Fibroblast of skin of right quadriceps (primary cell): ENCODE measurements at places on chromosomes 4 and X.
A peak's percentile ranks its signal among the peaks of the same experiment; 100 is the strongest.

- DNase-seq = no peak
Observed at GRCh38 chrX:68432648-68433047, 647 bp downstream of the OPHN1 start.

DNA sequence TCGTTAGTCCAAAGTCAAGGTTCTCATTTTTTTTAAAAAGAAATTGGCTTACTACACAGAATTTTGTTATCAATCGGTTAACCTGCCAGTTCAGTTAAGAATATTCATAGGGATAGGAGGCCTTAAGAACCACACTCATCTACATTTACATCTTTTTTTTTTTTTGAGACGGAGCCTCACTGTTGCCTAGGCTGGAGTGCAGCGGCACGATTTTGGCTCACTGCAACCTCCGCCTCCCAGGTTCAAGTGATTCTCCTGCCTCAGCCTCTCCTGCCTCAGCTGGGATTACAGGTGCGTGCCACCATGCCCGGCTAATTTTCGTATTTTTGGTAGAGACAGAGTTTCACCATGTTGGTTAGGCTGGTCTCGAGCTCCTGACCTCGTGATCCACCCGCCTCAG lies 33.7 kb downstream of the ABCE1 start:
- DNase-seq = no peak

GRCh38 chr4:138919094-138919936 lies 96.3 kb upstream of the NOCT start:
- peak; percentile 75 for DNase-seq

DNA sequence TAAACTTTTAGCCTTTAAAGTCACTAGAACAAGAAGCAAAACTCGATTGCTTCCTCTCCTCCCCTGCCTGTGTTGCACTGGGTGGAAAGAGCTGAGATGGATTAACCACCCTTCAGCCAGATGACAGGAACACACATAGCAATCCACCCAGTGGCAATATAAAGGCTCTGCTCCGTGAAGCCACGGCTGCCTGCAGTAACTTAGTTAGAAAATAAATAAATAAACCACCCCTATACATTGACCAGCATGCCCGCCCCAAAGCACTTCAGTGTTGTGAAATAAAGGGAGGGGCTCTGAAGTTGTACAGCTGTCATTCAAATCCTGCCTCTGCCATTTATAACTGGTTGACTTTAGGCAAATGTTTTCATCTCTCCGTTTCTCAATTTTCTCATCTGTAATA lies 217.1 kb upstream of the LDB2 start:
- no peak for DNase-seq

- DNase-seq = no peak
Observed at GRCh38 chrX:103423955-103424638, 47.8 kb downstream of the BEX3 start.

DNA sequence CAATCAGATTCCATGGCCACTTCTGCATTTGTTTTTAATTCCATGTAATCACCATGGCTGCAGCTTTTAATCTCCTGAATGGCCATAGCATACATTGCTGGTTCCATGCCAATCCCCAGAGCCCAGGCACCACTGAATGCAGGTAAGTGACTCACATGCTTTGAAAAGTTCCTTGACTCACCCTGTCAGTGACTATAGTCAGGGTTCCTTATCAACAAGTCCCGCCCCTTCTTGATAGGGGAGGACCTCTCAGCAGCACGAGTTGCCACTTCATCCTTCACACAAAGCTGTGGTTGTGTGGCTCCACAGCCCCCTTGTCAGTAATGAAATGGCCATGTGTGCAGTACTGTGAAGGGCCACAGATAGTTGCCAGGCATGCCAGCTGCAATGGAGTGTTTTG lies 516.6 kb downstream of the PPARGC1A start:
- DNase-seq = peak; percentile 32

GRCh38 chrX:56554870-56555269 lies 8.6 kb upstream of the UBQLN2 start:
- no peak for DNase-seq

GRCh38 chr4:67549123-67549522 lies 3.8 kb upstream of the CENPC start:
- DNase-seq = no peak

DNA sequence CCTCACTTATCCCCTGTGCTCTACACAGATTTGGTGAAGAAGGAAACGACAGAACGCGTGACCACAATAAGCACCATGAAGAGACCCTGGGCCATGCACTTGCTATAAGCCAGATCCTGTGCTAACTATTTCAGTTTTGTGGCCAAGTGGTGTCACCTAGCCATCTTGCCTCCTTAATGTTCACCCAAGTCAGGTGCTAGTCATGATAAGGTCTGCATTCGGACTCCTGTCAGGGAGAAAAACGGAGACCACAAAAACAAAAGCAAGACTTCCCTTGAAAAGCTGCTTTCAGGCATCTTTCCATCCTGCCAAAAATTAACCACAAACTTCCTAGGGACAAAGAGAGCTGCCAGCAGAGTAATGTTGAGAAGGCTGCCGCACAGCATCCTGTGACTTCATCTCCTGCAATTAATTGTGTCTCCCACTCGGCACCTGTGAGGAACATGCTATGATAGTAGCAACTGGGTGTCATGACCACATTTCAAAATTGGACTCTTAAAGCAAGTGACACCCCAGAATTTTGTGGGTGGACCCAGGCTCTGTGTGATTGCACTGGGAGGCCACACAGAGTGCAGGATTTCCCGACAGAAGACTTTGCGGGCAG lies 8.8 kb upstream of the IDS start:
- peak; percentile 17 for DNase-seq

DNA sequence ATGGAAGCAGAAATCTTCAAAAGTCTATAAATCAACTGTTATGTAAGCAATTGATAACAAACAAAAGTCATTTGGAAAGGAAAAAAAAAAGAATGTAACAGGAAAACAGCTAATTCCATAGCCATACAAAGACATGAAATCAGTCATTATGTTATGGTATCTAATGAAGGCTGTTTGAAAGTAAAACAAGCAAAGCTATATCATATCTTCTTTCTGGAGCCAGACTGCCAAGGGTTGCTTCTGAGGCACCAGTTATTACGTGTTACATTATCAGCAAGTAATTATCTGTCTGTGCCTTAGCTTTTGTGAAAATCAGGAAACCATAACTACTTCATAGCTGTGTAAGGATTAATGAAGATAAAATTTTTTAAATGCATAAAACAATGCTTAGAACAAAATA lies 480.2 kb downstream of the FAT4 start:
- DNase-seq = no peak

GRCh38 chr4:112807083-112807482 lies 170.1 kb downstream of the LARP7 start:
- no peak for DNase-seq

DNA sequence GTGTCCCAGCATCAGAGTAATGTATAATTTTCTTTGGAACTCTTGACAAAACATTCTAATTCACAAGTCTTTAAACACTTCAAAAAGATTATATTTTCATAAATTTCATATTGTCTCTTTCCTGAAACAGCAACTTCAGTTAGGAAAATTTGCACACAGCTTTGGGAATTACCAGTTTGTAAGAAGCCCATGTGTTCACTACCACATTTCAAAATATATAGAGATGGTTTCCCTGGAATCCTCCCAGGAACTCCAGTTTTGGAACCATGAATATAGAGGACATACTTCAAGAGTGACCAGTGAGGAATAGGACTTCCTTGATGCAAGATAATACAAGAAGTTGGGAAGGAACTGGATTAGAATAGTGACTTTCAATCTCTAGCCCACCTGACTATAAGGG lies 28.7 kb upstream of the HPGDS start:
- DNase-seq = no peak

DNA sequence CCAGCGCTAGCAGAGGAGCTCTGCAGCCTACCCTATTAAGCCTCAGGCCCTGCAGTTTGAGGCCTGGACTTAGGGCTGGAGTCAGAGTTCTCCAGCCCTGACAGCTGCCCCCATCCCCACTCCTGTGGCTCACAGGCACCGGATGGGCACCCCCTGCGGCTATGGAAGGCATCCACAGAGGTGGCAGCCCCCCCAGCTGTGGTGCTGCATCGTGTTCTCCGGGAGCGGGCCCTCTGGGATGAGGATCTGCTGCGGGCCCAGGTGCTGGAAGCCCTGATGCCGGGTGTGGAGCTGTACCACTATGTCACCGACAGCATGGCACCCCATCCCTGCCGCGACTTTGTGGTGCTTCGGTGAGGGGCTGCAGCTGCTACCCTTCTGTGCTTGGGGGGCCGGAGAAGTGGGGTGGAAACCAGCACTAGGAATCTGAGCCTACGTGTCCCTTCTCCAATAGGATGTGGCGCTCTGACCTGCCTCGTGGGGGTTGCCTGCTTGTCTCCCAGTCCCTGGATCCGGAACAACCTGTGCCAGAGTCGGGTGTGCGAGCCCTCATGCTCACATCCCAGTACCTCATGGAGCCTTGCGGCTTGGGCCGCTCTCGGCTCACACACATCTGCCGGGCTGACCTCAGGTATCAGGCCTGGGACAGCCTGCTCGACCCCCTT lies 76.2 kb downstream of the STARD8 start:
- no peak for DNase-seq

DNA sequence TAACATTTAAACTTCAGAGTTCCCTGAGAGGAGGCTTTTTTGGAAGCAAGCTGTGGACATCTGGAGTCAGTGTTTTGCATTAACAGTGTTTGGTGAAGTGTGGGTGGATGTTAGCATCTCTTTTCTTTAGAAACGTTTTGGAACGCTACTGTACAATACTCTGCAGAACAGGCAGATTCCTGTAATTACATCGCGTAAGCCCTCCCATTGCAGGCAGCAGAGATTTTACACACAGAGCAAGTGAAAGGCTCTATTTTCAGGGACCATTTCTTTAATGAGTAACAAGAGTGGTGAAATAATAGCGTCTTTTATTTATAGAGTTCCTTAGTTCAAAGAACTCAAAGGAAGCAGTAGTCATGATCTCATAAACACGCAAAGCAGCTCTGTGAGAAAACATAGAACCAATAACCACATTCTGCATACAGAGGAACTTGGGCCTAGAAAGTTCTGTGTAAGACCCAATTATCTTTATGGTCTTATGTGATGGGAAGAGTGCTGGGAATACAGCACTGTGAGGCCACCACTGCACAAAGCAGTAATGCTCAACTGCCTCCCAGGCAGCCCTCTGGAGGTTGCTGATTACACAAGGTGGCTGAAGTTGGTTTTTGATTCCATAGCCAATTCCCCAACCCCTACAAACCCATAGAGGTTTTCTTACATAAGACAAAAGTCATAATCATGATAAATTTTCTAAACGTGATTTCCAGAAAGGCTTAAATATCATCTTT lies 298.7 kb upstream of the EPHA5 start:
- no peak for DNase-seq

GRCh38 chr4:101556842-101557241 lies 209.5 kb upstream of the PPP3CA start:
- no peak for DNase-seq

- peak; percentile 96 for DNase-seq
Observed at GRCh38 chrX:7330971-7331746, 183.2 kb upstream of the PUDP start.

DNA sequence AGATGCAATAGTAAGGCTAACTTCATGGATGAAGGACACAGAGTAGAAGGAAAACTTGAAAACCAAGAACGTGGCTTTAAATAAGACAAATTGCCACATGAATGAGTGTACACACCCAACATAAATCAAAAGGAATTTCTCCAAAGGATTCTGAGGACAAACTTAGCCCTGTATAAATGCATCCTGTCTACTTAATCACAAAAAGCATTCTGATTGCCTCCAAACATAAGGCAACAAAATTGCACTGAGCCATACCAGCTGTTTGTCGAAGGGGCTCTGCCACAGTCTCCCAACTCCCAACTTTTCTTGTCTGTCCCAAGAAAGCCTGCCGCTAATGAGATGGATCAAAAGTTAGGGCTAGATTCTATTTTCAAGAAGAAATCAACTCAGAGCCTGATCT lies 194.3 kb downstream of the SOWAHB start:
- peak; percentile 48 for DNase-seq

DNA sequence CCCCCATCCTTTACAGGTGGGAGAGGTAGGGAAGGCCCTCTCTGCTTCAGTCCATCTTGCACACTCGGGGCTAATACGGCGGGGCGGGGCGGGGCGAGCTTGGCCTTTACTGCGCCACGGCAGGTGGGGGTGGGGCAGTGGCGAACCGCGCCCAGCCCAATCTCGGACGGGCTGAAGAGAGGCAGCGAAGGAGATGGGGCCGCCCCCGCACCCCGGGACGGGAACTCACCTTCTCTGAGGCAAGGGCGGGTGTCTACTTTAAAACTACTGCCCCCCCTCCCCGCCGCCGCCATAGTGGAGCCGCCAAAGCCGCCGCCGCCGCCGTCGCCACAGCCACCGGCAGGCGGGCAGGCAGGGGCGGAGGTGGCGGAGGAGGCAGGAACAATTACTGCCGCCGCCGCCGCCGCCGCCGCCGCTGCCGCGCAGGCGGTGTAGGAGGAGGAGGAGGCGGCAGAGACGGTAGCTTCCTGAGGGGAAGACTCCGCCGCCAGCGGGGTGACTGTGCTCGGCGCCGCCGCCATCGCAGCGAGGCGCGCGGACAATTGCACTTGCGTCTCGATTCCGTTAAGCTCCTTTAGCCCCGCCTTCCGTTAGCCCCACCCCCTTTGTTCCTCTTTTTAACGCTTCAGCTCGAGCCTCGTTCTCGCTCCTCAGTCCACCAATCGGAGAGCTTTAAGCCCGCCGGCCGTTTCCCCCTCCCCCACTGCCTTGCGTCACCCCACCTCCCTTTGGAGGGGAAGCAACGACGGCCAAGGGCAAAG lies at the start of gene ZMAT1:
Gene ZMAT1, minus strand, starts transcription at position 540 of the 761 bp plus-strand sequence. Its CDS starts 19 bp downstream, at position 521.
- peak; percentile 84 for DNase-seq

DNA sequence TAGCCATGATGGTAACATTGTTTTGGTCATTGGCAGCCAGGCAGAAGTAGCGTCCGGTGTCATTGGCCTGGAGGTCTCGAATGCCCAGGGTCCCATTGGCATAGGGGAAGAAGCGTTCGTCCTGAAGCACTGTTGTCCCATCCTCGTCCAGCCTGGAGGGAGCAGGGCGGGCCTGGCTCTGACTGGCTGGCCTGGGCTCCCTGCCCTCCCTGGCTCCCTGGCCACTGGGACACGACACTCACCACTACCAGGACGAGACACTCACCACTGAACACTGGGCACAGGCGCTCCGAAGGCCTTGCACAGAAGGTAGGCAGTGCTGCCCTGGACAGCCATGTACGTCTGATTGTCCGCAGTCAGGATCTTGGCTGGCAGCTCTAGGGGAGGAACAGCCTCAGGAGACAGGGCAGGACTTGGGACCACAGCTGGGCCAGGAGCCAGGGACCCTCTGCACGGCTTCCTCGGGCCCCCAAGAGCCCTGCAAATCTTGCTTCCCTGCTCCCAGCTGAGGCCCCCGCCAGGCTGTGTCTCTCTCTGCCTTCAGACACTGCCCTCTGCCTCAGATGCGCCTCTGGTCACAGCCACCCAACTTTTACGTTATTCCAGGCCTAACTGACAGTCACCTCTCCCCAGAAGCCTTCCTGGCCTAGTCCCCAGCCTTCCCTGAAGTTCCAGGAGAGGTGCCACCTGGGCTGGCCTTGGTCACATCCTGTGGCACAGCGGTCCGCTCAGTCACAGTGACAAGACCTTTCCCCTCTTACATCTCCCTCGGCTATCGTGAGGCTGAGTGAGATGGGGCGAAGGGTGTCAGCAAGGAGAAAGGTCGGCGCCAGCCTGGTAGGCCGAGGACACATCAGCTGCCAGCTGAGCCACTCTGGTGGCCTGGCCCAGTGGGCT lies 17.1 kb downstream of the L1CAM start:
- DNase-seq = no peak
